ENCODE measurements at places on chromosomes 1 and 21.

GRCh38 chr1:196873385-196873784 lies 14.5 kb upstream of the CFHR4 start:
- DNase-seq: no peak

GRCh38 chr1:166182281-166182680 lies 15.5 kb upstream of the FAM78B start:
- DNase-seq: no peak

DNA sequence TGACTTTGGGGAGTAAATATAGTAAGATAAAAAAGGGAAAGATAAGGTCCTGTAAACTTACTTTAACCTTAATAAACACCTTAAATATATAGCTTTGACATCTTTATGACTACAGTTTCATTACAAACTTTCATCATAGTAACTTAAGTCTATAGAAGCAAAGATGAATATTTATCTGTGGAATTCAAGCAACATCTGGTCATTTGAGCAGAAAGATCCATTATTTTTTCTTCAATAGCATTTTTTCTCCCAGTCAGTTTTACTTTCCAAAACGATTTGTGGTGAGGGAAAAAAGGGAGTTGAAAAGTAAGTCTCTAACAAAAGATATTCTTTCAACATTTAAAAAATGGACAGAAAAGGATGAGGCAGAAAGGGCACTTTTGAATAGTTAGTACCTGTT lies 69.0 kb downstream of the HMCN1 start:
- DNase-seq: no peak

DNA sequence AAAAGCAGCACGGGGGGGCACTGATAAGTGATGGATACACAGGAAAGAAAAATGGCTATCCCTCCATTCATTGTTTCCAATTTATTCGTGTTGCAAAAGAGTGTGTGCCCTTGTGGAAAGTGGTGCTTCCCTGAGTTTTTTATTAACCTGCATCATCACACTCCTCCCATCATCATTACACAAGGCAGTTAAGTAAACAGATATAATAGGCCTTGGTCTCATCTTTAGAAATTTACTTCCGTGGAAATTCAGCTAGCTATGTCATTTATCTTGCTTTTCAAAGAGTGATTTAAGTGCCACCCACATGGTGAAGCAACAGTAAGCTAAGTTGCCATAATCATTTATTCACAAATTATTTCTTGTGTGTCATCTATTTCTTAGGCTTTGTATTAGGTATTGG lies 473.3 kb downstream of the NEGR1 start:
- DNase-seq: no peak

DNA sequence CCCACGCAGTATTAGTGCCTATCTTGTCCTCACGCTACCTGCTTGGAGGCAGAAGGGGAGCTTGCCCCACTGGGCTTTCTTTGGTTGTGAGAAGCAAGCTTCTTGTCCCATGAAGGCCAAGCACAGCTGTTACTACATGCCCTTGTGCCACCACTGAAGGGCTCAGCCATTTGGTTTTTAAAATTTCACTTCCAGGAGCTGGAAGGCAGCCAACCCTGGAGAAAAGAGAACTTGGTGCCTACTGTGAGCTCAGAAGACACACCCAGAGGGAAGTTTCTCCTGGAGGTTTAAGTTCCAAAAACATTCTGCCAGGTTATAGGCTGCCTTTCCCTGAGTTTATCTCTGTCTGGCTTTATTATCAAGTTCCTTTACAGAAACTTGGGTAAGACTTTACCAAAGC lies 187.4 kb downstream of the SLC35F3 start:
- DNase-seq: no peak

- no peak for DNase-seq
Measured at GRCh38 chr1:89198081-89198480, 661 bp downstream of the GBP4 start.

DNA sequence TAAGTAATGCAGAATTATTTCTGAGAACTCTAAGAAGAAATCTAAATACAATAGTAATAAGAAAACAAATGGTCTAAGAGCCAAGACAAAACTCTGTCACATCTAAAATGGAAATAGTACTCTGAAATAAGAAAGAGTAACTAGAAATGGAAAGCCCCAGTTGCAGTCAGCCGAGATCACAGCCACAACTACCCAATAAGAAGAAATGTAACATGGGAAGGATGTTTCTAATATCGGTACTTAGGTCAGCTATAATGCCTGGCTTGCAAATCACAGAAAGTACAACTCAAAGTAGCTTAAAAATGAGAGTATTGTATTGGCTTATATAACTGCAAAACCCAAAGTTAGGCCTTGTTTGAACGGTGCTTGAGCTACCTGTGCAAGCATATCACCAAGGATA lies 58.6 kb upstream of the USP25 start:
- DNase-seq: no peak

- no peak for DNase-seq
Measured at GRCh38 chr1:119762953-119763352, 5.8 kb downstream of the HMGCS2 start.

- no peak for DNase-seq
Measured at GRCh38 chr1:202615501-202616354, 94.5 kb downstream of the SYT2 start.

DNA sequence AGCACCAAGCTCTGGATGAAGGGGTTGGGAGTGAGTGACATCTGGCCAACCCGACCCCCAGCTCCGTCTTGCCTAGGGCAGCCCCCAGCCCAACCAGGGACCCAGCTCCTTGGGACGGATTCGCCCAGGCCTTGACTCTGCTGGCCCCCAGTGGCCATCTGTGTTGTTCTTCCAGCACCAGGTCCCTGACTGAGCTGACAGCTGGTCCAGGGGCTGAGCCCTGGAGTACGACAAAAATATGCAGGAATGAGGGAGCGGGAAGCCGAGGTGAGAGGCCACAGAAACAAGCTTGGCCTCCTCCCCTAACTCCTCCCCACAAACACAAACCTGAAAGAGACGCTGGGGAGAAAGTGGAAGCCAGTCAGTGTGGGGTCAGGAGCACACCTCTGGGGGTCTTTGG lies 55.0 kb upstream of the PAX7 start:
- DNase-seq: no peak

GRCh38 chr1:79198832-79199231 lies 192.3 kb upstream of the ADGRL4 start:
- DNase-seq: no peak

DNA sequence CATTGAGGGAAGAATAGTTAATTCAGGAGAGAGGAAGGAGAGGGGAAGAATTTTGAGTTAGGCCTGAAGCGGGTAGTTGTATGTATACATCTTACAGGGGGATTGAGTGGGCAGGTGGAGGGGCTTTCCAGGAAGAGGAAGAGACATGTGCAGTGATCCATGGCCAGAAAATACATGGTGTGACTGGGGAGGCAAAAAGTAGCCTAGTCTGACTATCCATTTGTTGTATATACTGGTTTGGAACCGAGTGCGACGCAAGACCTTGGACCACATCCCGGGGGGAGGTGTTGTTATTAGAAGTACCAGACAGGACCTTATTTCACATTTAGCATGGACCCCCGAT lies 158.3 kb downstream of the SDCCAG8 start:
- no peak for DNase-seq

DNA sequence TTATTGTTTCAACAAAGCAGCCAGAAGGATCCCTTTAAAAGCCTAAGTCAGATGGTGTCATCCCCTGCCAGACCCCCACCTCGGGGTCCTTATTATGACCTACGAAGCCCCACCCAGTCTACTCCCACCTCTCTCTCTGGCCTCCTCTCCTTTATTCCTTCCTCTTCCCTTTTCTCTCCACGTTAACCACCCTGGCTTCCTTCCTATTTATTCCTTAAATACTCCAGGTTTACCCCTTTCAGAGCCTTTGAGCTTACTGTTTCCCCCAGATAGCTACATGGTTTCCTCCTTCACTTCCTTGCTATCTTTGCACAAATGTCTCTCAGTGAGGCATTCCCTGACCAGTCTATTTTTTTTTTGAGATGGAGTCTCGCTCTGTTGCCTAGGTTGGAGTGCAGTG lies 12.0 kb upstream of the SLC9A1 start:
- DNase-seq: no peak

DNA sequence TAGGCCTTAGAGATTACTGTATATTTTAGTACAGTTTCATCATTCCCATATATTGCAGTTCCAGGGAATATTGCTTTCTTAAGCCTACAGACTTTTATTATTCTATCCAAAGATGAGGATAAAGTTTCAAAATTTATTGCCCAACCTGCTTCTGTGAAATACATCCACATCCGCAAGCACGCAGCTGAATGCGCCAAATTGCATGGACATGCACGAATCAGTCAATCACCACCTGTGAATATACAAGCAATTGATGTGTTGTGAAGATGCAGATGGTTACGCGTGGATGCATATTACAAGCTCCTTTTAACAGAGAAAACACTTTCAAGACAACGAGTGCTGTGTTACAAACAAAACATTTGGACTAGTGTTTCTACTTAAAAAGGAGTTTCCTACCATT lies 577.8 kb upstream of the PLXNA2 start:
- no peak for DNase-seq

DNA sequence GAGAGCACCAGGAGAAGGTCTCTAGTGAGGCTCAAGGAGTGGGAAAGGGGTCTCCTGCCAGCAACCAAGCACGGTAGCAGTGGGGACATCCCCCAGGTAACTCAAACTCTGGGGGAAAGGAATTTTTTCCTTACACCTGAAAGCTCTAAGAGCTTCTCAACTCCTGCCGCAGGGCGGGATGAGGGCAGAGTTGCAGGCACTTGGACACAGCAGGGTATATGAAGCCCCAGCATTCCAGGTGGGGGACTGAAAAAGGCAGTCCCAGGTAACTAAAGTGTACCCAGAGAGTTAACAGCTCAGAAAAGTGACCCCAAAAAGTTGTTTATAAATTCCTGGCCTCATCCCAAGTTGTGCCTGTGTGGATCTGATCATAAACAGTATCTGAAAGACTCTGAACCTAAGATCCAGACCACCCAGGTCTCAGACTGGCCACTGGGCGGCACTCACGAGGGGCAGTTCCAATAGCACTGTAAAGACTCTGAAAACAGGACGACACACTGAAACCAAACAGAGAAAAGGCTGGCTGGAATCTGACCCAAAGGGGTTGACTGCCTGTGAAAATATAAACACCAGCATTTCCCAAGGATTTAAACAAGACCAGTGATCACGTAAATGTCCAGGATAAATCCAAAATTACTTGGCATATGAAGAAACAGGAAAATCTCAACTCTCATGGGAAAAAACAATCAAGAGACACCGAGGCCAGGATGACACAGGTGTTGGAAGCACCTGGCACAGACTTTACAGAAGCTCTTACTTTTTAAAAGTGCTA lies 47.5 kb downstream of the HSF2BP start:
- no peak for DNase-seq

DNA sequence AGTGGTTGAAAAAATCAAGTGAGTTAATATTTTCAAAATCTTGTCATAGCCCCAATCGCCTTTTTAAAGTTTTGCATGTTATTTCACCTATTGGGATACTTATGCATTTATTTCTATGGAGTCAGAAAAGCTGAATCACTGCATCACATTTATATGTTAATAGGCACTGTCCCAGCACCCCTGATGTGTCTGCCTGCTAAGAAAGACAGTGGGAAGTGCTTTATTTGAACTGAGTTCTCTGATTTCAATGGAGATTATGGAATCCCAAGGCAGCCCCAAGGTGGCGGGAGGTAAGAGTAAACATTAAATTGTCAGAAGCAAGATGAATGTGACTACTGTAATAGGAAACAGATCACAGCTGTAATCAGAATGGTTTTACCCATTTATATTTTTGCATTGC lies 2225.7 kb downstream of the NCAM2 start:
- DNase-seq: no peak

DNA sequence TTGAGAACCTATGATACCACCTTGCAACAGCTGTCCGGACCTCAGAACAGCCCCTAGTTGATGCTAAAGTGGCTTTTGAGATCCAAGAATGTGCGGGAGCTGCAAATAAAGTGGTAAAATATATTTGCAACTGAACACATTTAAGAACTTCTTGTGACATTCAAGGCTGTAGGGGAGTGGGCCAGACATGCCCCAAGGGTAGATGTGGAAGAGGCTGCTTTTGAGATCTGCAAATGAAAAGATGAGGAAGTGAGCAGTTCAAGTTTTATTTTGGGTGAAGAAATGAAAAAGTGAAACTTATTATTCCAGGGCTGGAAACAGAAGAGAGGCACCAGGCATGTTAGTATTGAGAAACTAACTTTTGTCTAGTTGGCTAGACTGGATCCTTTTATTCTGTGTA lies 359.5 kb upstream of the PLXNA2 start:
- no peak for DNase-seq

DNA sequence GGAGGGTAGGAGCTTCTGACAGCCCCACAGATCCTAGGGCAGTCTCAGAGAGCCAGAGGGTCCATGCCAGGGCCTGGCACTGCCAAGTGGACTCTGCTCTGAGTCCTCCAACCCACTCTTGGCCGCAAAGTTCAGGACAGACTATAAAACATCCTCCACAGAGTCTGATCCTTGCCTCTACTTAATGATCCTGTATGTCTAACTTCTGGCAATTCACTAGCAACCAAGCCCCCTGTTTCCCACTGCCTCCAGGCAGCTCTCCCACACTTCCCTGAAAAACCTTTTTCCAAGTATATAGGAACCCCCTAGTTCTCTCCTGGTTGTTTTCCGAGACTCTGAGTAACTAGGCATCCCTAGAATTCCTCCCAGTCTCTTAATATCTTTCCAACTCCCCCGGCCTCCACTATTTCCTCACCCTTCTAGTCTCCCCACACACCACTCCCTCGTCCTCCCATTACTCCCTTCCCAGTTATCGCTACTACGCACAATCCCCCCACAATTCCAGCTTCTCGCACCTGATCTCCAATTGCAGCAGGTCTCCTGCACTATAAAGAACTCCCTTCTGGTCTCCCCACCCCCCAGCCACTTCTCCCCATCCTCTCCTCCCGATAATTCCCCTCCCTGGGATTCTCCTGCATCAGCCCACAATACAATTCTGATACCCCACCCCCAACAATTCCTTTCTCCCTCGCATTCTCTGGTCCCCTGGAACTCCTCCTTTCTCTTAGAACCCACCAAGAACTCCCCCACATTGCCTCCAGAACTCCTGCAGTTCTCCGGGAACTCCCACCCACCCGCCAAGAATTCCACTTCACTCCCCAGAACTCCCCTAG lies 574 bp downstream of the IGSF9 start:
- DNase-seq: no peak

DNA sequence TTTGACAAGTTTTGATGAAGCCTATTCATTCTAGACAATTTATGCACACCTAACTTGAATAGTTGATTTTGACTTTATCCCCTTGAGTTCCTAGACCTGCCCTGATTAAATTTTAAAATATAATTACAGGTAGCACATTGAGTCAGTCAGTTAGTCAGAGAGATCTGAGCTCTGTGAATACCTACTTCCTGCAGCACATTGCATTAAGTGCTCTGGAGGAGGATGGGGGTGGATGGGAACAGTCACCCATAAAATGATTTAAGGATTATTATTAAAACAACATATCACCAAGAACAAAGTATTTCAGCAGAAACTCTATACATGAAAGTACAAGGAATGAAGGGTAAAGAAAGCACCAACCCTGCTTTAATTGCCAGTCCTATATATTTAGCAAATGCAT lies 11.8 kb upstream of the RPF1 start:
- DNase-seq: no peak

- DNase-seq: no peak
Measured at GRCh38 chr1:21931171-21932093, 5.7 kb downstream of the HSPG2 start.

GRCh38 chr1:35486858-35487408 lies 70.3 kb downstream of the KIAA0319L start:
- DNase-seq: no peak

GRCh38 chr1:155316922-155317321 lies 3.8 kb upstream of the RUSC1 start:
- no peak for DNase-seq

All from central memory CD8-positive, alpha-beta T cell (primary cell).